ENCODE measurements at places on chromosomes 2 and 18. TPM values are rescaled to one million over a fixed set of nuclear protein-coding genes. Genes with fewer than 3 reads are reported as not detected.

Gene FBXO36
- total RNA-seq, result 0.11 TPM

Gene SLC5A7
- not detected for total RNA-seq

Gene AMMECR1L
- total RNA-seq, result 6.4 TPM

Gene SPR
- total RNA-seq, result 1.6 TPM

Gene TP53I3
- 3.4 TPM for total RNA-seq

Gene ALPI
- not detected for total RNA-seq

Gene FAM237A
- not detected for total RNA-seq

Gene BOLL
- not detected for total RNA-seq

Gene PPM1G
- total RNA-seq, result 79.6 TPM

Gene OTOF
- total RNA-seq, result 0.07 TPM

Gene PLA2R1
- not detected for total RNA-seq

Gene PUM2
- total RNA-seq, result 80.3 TPM

GRCh38 chr18:13618760-13619438, 107.5 kb downstream of the FAM210A start:
- H3K4me1 ChIP-seq, result peaks cover 73% of the 10 kb centered on the region
- DNase-seq, result peak; percentile 67
- H3K27ac ChIP-seq, result peak overlapping the region; percentile 99
- H3K4me3 ChIP-seq, result no peak overlapping the region

- H3K36me3 ChIP-seq, result no peaks in the 10 kb centered on the region
- H3K27me3 ChIP-seq, result no peaks in the 10 kb centered on the region
- peak; percentile 78 for DNase-seq
- peak overlapping the region; percentile 77 for H3K4me3 ChIP-seq
These were observed 38.5 kb upstream of the MYO3B start for GRCh38 chr2:170139276-170139967.

GRCh38 chr2:676647-677055, 555 bp downstream of the TMEM18 start:
- H3K27me3 ChIP-seq, result no peaks in the 10 kb centered on the region
- H3K36me3 ChIP-seq, result peaks cover 16% of the 10 kb centered on the region
- peak overlapping the region; percentile 97 for H3K27ac ChIP-seq
- peak overlapping the region; percentile 65 for H3K4me3 ChIP-seq

DNA sequence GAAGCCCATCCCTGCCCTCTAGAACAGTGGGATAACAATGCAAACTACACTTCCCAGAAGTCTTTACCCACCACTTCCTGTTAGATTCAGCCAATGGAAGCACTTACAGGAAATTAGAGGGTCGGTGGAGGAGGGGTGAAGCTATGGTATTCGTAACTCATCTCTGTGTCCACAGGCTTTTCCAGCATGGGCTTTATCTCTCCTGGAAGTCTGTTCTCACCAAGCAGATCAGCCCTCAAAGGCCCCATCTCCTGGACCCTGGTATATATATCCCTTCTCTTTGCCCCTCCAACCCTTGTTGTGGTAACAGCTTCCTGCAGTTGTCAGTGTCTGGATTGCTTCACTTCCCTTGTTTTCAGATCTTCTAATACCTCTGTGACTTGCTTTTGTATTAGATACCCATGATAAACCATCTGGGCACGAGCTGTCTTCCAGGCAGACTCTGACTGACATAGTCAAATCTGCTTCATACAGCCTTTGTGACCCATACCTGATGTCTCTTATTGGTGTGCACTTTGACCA, 475.0 kb upstream of the POU3F3 start:
- H3K4me3 ChIP-seq, result peak overlapping the region; percentile 67
- peaks cover 7% of the 10 kb centered on the region for H3K4me1 ChIP-seq
- H3K27ac ChIP-seq, result no peak overlapping the region
- H3K36me3 ChIP-seq, result no peaks in the 10 kb centered on the region
- DNase-seq, result peak; percentile 72

DNA sequence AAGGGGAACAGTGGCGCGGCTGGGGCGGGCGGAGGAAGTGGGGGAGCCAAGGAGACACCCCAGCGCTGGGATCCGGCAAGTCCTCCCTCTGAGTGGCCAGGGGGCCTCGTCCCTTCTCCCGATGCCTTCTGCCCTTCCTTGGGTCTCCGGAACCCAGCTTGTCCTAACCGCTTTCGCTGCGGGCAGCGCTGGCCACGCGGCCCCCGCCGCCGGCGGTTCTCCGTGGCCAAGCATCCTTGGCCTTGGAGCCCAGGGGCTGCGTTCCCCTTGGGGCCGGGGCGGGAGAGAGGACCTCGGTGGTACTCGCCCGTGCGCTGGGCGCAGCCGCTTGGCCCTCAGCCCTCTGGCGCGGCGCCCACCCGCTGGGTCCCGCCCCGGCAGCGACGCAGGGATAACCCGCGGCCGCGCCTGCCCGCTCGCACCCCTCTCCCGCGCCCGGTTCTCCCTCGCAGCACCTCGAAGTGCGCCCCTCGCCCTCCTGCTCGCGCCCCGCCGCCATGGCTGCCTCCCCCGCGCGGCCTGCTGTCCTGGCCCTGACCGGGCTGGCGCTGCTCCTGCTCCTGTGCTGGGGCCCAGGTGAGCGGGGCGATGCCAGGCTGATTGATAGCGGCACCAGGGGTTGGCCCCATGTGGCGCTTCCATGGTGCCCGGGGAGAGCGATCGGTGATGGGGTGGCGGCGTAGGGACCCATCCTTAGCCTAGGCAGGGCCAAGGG, 128.7 kb downstream of the UXS1 start:
- no peaks in the 10 kb centered on the region for H3K27me3 ChIP-seq
- H3K36me3 ChIP-seq, result no peaks in the 10 kb centered on the region
- H3K27ac ChIP-seq, result no peak overlapping the region
- no peaks in the 10 kb centered on the region for H3K4me1 ChIP-seq
- no peak overlapping the region for H3K4me3 ChIP-seq

GRCh38 chr2:28345619-28346018, 47.0 kb upstream of the FOSL2 start:
- H3K27me3 ChIP-seq, result no peaks in the 10 kb centered on the region
- H3K4me1 ChIP-seq, result no peaks in the 10 kb centered on the region
- H3K4me3 ChIP-seq, result no peak overlapping the region
- no peak overlapping the region for H3K27ac ChIP-seq

GRCh38 chr2:67840460-67841068, 222.2 kb downstream of the C1D start:
- DNase-seq, result peak; percentile 97
- H3K27ac ChIP-seq, result peak overlapping the region; percentile 97
- peaks cover 54% of the 10 kb centered on the region for H3K4me1 ChIP-seq
- H3K27me3 ChIP-seq, result no peaks in the 10 kb centered on the region

GRCh38 chr2:216404010-216404618, 8.2 kb upstream of the SMARCAL1 start:
- no peaks in the 10 kb centered on the region for H3K27me3 ChIP-seq
- peak; percentile 76 for DNase-seq

GRCh38 chr18:79552696-79553095, 126.9 kb upstream of the CTDP1 start:
- DNase-seq, result no peak
- H3K4me3 ChIP-seq, result no peak overlapping the region
- H3K27me3 ChIP-seq, result no peaks in the 10 kb centered on the region
- no peaks in the 10 kb centered on the region for H3K36me3 ChIP-seq
- H3K27ac ChIP-seq, result no peak overlapping the region

DNA sequence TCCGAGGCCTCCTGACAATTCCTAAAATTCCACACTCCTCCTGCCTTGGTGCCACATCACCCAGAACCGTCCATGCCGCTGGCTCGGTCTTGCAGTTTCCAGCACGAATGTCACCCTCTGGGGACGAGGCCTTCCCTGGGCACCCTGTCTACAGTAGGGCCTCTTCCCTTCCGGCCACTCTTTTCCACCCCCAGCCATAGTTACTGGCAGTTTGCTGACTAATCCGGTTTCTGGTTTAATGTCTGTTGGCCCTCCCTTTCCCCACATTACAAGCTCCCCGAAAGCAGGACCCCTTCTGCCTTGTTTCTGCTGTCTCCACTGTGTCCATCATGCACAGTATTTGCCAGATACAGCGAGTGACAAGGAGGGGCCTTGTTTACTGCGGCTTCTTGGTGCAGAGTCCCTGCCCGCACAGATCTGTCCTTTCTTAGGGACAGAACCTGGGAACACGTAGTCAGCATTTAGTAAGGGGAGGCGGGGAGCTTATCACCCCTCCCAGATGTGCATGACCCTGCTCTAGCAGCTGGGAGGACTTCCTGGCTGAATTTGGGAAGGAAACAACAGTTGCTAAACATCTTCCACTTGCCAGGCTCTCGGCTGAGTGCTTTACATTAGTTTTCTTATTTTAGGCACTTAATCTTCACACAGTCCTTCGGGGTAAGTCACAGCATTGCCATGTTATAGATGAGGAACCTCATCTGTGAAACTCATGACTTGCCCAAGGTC, 23.6 kb upstream of the CATIP start:
- peak overlapping the region; percentile 57 for H3K4me3 ChIP-seq
- H3K36me3 ChIP-seq, result no peaks in the 10 kb centered on the region
- no peaks in the 10 kb centered on the region for H3K27me3 ChIP-seq
- H3K27ac ChIP-seq, result peak overlapping the region; percentile 93
- H3K4me1 ChIP-seq, result peaks cover 77% of the 10 kb centered on the region
- DNase-seq, result peak; percentile 83

- no peaks in the 10 kb centered on the region for H3K27me3 ChIP-seq
- no peak for DNase-seq
- no peak overlapping the region for H3K27ac ChIP-seq
- no peak overlapping the region for H3K4me3 ChIP-seq
These were observed 46.1 kb upstream of the CYTIP start for GRCh38 chr2:157489983-157490382.

GRCh38 chr2:44980751-44981713, 28.2 kb downstream of the SIX2 start:
- DNase-seq, result no peak
- no peak overlapping the region for H3K4me3 ChIP-seq
- no peak overlapping the region for H3K27ac ChIP-seq
- H3K4me1 ChIP-seq, result peaks cover 35% of the 10 kb centered on the region
- H3K36me3 ChIP-seq, result no peaks in the 10 kb centered on the region
- H3K27me3 ChIP-seq, result no peaks in the 10 kb centered on the region

- H3K4me1 ChIP-seq, result peaks cover 14% of the 10 kb centered on the region
- no peaks in the 10 kb centered on the region for H3K36me3 ChIP-seq
- DNase-seq, result no peak
- no peak overlapping the region for H3K4me3 ChIP-seq
These were observed 11.5 kb upstream of the EIF2AK3 start for GRCh38 chr2:88638743-88639142.
